T47D (cell line): ENCODE measurements at places on chromosomes 6 and 20.

DNA sequence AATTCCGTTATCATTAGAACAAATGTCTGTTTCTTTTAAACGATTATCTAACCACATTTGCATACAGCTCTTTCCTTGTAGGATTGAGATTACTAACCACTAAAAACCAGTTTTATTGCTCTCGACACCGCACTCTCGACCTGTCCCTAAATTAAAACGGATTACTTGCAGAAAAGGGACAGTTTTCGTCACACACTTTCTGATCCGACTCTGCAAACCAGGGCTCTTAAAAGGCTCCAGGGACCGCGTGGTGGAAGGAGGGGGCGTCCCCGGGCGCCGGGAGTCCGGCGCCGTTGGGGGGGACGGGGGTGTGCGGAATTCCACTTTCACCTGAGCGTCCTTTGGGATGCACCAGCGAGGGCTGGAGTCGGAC lies 731 bp downstream of the MAK start:
- DNase-seq = no peak

DNA sequence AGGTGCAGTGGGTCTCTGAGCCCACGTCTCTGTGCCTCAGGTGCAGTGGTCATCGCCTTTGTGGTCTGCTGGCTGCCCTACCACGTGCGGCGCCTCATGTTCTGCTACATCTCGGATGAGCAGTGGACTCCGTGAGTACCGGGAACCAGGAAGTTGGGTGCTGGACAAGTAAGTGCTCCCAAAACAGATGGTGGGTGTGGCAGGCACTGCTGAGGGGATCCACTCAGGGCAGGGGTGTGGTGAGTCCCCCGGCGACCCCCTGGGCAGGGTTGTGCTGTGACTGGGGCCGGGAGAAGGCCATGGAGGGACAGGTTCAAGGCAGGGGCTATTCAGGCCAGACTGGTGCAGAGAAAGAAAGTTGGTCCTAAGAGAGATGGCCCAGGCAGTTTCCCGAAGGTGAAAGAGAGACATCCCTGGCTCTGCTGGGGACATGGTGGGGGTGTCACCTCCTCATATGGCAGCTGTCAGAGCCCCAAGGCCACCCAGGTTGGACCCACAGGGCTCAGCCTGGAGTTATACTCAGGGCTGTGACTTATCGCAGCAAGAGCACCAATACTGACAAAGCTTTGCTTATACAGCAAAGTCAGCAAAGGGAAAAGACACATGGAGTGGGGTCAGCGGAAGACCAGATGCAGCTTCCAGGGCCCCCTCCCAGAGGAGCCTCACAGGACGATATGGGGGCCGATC lies 37.9 kb upstream of the MRGBP start:
- DNase-seq = no peak

- no peak for DNase-seq
These were observed 306.5 kb upstream of the HS3ST5 start for GRCh38 chr6:114649298-114649697.

DNA sequence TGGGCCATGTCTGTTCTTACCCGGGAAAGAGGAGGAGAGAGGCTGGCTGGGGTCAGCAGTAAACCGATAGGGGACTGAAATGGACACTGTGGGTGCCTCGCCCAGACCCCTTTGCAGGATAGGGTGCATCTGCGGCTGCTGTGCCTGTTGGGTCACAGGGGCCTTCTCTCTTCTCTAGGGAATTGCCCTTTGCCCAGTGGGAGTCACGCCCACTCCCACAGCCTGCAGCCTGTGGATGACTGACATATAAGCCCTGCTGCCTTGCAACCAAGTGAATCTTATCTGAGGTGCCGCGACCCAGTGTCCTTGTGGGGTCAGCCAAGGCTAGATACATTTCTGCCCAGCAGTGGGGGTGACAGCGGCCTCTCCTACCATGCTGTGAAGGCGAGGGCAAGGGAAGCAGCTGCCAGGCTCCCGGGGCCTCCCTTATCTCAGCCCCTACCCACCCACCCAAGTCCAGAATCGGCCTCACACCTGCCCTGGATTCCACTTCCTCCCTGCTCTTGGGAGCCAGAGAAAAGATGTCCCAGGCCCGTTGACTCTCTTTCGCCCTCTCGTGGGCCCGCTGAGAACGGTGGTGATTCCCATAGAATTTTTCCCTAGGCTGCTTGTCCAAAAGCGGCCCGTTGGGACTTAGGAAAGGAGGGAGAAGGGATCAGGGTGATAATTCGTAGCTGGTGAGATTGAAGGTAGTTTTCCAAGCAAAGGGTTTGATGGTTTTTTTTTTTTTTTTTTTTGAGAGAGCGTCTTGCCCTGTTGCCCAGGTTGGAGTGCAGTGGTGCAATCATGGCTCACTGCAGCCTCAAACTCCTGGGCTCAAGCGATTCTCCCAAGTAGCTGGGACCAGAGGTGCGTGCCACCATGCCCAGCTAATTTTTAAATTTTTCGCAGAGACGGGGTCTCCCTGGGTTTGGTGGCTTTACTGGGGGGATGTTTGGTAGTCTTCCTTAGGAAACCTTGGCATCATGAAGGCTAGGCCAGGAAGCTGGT lies 76.4 kb upstream of the RNF24 start:
- DNase-seq = peak; percentile 73

- no peak for DNase-seq
These were observed 68.5 kb downstream of the FOXC1 start for GRCh38 chr6:1678201-1678600.

DNA sequence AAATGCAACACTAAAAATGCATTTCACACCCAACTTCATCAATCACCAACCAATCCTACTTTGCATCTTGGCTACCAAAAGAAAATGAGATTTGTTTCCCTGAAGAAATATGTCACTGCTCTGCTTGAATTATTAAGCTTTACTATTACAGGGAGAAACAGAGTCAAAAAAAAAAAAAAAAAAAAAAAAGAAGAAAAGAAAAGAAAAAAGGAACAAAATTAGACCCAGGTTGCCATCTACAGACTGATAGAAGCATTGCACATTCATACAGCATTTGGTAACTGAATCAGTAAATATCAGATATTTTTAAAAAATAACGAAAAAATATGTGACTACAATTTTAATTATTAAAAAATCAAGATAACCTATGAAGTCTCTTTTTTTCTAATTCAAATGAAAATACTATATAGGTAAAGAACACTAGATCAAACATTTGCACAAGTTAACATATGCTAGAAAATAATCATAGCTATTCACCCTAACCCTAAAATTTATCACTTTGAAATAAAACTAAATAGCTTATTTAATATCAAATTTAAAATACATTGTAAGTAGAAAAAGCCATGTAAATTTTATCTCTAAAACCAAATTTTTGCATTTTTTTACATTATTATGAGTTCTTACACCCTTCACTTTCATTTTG lies 83.3 kb downstream of the DCDC2 start:
- DNase-seq = no peak

GRCh38 chr6:13579911-13580310 lies 5.5 kb downstream of the SIRT5 start:
- DNase-seq = no peak

DNA sequence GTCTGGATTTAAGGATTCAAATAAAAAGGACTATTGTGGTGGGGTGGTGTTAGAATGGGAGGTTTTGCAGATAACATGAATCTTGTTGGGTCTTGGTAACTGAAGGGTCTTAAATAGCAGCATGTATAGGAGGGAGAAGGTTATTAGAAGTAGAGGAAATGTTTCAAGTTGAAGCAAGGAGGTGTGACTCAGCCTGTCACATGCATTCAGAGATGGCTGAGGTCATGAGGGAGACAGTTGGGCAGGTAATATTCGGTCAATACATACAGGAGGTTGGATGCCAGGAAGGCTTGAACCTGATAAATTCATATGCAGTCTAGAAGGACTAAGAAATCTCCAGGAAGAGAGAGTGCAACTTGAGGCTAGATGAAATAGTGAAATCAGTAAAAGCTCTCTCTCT lies 6.1 kb downstream of the KLHL31 start:
- DNase-seq = no peak

GRCh38 chr6:4167833-4168232 lies 32.5 kb upstream of the ECI2 start:
- no peak for DNase-seq

DNA sequence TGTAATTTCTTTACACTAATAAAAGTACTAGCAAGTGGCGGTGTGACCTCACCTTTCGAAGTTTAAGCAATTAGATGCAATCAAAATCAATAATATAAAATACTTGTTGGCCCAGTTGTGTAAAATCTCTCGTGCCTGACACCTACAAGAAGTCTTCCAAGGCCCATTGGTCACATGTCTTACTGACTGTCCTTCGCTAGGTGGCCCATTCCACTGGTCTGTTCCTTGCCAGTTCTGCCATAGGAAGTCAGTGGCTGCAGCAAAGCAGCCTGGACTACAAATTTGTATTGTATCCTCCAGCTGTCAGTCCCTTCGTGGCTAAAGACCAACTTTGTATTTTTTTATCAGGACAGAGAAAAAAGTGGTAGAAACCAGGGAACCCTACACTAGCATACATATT lies 61.8 kb downstream of the CYB5R4 start:
- no peak for DNase-seq

DNA sequence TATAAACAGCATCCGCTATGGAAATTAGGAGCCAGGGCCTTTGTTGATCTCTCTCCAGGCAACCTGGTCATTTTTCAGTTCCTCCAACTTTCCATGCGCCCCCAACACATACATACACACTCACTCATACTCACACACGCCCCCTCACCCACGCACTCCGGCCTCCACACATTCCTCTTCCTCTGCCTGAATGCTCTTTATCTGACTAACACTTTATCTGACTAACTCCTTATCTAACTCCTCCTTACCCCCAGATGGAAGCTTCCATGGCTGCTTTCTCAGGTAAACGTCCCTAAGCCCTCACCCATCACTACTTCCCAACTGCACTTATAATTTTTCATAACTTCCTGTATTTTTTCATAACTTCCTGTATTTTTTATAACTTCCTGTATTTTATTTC lies 17.4 kb downstream of the CASS4 start:
- no peak for DNase-seq

GRCh38 chr6:159578629-159579028 lies 114.4 kb downstream of the SOD2 start:
- DNase-seq = no peak

- no peak for DNase-seq
These were observed 42.4 kb upstream of the DOK5 start for GRCh38 chr20:54432966-54433365.

- no peak for DNase-seq
These were observed 81.3 kb upstream of the CD93 start for GRCh38 chr20:23167431-23167830.

DNA sequence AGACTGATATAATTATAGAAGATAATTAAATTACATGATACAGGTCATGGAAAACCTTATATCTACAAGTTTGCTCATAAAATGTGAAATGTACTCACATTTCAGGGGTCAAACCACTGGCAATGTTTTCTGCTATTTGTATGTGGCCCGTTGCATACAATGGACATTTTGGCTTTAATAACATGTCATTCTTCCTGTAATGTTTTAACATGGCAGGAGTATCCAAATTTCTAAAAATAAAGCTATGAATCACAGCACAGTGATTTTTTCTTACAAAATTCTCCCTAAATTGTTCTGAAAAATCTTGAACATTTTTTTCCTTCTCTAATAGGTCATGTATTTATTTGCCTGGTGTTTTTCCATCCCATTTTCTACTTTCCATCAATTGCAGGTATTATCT lies 305.7 kb downstream of the SMOC2 start:
- no peak for DNase-seq

GRCh38 chr6:33160728-33161344 lies 31.4 kb downstream of the COL11A2 start:
- DNase-seq = no peak

- no peak for DNase-seq
These were observed 41.6 kb upstream of the DUSP22 start for GRCh38 chr6:250676-251075.

DNA sequence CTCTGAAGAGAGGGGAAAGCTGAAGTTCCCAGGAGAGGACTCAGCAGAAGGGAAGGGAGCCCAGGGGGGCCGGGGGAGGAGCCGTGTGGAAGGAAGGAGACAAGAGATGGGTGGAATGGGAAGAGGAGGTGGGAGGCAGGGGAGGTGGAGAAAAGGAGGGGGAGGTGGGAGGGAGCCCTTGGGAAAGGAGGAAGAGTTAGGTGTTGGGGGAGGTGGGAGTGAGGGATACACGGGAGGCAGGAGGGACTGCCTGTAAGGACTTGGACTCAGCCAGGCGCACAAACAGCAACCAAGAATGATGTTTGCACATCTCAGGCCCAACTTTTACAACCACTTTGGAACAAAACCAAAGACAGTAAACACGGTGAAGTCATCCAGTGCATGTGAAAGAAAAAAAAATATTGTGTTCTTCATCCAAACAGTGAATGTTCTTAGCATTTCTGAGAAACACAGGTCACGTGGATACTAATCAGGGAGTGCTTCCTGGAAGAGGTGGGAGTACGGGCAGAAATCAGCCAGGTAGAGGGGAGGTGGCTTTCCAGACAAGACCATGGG lies 17.4 kb upstream of the LSM14B start:
- no peak for DNase-seq

- DNase-seq = no peak
These were observed 287.0 kb upstream of the RSPO3 start for GRCh38 chr6:126831461-126831860.

DNA sequence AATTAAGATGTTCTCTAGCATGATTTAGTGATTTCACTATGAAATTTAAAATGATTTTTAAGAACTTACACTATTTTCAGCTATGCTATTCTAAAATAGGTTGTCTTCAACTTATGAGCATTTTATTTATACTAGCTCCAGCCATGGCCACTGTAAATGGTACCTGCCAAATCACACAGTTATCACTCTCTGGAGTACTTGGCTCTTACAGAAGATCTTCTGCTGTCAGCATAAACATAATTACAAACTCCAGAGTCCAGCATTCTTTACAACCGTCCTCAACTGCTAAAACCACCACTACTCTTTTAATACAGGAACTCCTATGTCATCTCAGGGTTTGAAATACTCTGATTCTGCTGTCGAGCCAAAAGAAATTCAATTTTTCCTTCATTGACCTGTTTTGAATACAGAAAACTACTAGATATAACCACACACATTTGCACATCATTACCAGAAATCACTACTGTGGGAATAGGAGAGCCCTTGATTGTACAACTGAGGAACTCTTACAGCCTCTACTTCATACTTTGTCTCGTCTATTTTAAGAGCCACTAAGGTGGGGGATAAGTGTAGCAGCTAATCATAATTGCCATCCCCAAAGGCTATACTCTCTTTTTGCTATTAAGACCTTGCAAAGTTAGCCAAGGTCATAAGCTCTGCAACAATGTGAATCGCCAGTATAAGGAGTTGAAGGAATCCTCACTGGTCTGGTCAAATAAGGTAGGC lies 93.7 kb downstream of the PHIP start:
- DNase-seq = no peak

DNA sequence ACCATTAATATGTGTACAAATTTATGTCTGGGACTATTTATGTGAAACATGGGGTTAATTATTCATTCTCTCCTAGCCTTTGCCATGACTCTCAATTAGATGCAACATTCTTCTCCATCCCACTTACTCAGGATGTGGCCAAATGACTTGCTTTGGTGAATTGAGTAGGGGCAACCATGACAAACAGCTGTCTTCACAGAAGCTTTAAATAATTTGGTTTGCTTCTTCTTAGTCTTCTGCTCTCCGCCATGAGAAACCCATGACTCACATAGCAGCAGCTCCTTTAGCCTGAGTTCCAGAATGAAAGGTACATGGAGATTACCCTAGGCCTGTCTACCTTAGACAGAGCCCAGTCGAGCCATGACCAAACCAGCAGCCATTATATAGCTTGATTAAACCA lies 74.7 kb downstream of the FRK start:
- DNase-seq = no peak

GRCh38 chr6:141326426-141326825 lies 806.3 kb upstream of the GJE1 start:
- peak; percentile 24 for DNase-seq

- DNase-seq = no peak
These were observed 558.8 kb downstream of the KIF16B start for GRCh38 chr20:16014436-16014835.

GRCh38 chr6:151052021-151052646 lies 186.6 kb downstream of the MTHFD1L start:
- DNase-seq = peak; percentile 2
